Right lung (tissue), 10 donors: ENCODE measurements at places on chromosomes 1 and 21. TPM values are rescaled to one million over a fixed set of nuclear protein-coding genes. Genes with fewer than 3 reads are reported as not detected.

TNFRSF8 gene
- 0.19 TPM for polyA plus RNA-seq

ETV3L gene
- not detected for polyA plus RNA-seq

LDLRAD1 gene
- 8.2 TPM for polyA plus RNA-seq

IGSF3 gene
- 42.6 TPM for polyA plus RNA-seq

CLDN17 gene
- not detected for polyA plus RNA-seq

ZNF670 gene
- 4.8 TPM for polyA plus RNA-seq

H6PD gene
- 40.9 TPM for polyA plus RNA-seq

C2CD2 gene
- polyA plus RNA-seq, result 21.1 TPM

BATF3 gene
- polyA plus RNA-seq, result 2.2 TPM

POTED gene
- polyA plus RNA-seq, result not detected

NLRP3 gene
- 1.2 TPM for polyA plus RNA-seq

C1QB gene
- polyA plus RNA-seq, result 17.1 TPM
